ENCODE measurements at places on chromosomes 2 and 18. TPM values are rescaled to one million over a fixed set of nuclear protein-coding genes. Genes with fewer than 3 reads are reported as not detected.

GRCh38 chr2:8684540-8684877, 2.7 kb downstream of the ID2 start:
- no peak for DNase-seq

The FARP2 gene
- 67.0 TPM for total RNA-seq

The COL6A3 gene
- 1.0 TPM for total RNA-seq

DNA sequence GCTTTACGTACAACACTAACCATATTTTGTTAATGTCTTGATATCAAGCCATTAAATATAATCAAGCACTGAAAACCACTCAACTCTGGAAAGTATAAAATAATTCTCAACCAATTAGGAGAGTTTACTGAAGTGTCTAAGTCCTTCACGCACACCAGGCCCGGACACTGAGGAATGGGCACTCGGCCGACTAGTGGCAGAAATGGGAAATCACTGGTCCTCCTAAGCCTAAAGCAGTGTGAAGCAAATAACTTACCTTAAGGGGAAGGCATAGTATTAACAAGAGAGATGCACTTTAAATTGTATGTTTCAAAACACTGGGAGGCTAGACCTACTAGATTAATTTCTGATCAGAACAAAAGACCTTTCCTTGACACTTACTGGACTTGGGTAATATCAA, 45.7 kb downstream of the FAM210A start:
- peak; percentile 18 for DNase-seq

GRCh38 chr2:202104286-202104870, 31.3 kb downstream of the KIAA2012 start:
- peak; percentile 29 for DNase-seq

DNA sequence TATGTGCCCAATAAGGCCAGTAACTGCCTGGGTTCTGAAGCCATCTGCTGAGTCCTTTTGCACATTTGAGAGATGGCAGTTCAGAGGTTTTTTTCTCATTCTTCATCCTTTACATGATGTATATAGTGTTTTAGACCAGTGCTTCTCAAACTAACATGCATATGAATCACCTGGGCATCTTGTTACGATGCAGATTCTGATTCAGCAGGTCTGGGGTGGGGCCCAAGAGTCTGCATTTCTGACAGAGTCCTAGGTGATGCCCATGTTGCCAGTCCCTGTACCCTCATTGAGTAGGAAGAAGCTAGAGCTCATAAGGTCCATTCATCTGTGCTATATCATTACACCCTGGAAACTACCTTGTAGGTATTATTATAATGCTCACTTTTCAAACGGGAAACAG, 3.8 kb downstream of the SMYD5 start:
- DNase-seq = no peak

- DNase-seq = no peak
Observed at GRCh38 chr18:22765896-22766295, 167.2 kb upstream of the RBBP8 start.

- DNase-seq = no peak
Observed at GRCh38 chr2:62844311-62845090, 139.0 kb downstream of the EHBP1 start.

DNA sequence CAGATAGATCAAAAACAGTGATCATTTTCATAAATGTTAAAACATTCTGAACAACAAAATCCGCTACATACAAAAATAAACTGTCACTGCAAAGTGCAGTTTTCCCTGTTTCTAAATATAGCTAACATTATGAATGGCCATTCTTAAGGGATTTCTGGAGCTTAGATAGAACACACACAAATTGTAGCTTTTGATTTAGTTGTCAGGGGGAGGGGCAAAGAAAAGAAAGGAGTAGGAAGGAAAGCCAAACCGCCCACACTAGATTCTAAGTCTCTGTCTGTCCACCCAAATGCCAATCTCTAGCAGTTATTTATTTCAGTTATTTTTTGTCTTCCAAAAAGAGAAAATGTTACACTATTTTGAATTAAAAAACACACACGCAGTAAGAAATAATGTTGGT, 182.4 kb downstream of the CDH2 start:
- DNase-seq = no peak

- DNase-seq = no peak
Observed at GRCh38 chr2:41892476-41892875, 155.3 kb upstream of the PKDCC start.

The ZNF385B gene
- total RNA-seq = 5.5 TPM

- no peak for DNase-seq
Observed at GRCh38 chr2:224440988-224441387, 39.1 kb upstream of the FAM124B start.

- no peak for DNase-seq
Observed at GRCh38 chr2:64640153-64641044, 13.3 kb downstream of the SERTAD2 start.

- DNase-seq = no peak
Observed at GRCh38 chr2:181314551-181314950, 142.6 kb upstream of the ITGA4 start.

DNA sequence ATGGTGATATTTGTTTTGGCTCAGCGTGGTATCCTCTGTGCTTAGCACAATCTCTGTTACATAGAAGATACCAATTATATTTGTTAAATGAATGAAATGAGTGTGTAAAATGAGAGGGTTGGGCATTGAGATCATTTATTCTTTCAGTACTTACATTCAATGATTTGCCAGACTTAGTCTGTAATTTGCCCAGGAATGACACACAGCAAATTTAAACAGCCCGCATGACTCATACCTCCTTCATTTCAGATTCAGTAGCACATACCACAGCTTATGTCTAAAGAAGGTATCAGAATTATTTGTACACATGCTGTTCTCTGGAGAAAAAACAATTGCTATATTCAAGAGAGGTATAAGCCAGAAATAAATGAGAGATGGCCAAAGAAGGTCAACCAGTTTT, 37.0 kb downstream of the KLHL14 start:
- DNase-seq = no peak

DNA sequence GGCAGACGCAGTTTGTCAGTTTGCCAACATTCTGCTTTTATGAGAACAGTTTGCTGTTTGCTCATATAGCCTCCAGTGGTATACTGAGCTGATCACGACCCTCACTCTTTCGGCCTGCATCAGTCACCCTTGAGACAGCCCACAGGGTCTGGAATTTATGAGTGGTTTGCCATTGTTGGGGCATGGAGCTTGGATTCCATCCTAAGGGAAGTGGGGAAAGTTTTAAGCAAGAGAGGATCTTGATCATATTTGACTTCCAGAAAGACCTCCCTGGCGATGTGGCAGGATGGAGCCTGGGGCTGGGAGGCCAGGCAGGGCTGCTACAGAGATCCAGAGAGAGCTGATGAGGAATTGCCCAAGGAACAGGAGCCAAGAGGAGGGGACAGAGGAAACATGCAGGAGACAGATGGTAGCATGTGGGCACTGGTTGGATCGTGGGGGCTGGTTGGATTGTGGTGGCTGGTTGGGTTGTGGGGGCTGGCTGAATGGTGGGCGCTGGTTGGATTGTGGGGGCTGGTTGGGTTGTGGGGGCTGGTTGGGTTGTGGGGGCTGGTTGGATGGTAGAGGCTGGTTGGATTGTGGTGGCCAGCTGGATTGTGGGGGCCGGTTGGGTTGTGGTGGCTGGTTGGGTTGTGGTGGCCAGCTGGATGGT, 27.3 kb upstream of the GPR17 start:
- no peak for DNase-seq

GRCh38 chr18:48800876-48801727, 149.7 kb downstream of the SMAD7 start:
- DNase-seq = no peak

The MCEE gene
- total RNA-seq = 14.4 TPM

DNA sequence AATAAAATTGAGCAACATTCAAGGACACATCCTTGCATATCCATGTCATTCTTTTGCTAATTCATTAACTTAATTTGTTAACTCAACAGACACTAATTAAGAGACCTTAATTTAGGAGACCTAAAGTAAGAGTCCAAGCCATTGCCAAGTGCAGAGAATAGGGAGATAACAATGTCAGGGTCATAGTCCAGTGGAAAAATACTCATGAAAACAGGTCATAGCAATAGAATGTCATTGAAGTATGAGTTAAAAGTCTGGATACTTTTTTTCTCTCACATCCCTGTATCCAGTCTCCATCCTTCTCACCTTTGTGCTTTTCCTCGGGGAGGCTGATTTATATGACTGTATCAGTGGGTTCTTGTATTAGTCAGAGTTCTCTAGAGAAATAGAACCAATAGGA, 26.6 kb upstream of the DPP4 start:
- DNase-seq = no peak

DNA sequence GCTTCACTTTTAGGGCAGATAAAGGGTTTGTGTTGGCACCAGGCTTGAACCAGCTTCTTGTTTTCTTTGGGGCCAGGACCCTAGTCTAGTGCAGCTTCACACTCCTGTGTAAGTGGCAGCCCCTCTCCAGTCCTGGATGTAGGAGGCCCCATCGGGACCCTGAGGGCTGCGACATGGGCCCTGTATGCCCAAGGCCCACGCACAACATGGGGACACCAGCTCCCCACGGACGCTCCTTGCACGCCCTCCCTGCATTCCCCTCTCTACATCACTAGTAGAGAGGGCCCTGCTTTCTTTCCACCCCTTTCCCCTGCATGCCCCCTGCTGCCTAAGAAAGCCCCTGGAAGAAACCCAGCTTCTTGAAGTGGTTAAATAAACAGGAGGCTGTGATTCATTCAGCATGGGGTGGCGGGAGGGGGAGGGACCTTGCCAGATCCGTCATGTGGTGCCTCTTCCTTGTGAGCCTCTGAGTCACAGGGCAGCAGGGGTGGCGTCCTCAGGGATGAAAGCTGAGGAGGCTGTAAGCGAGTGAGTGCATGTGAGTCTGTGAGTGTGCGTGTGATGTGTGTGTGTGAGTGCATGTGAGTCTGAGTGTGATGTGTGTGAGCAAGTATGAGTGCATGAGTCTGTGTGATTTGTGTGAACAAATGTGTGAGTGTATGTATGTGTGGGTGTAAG, 42.5 kb downstream of the COPS8 start:
- DNase-seq = no peak

The IL36G gene
- not detected for total RNA-seq

GRCh38 chr2:12978066-12978835, 261.5 kb downstream of the TRIB2 start:
- no peak for DNase-seq

- DNase-seq = no peak
Observed at GRCh38 chr2:163155279-163155883, 316.8 kb upstream of the KCNH7 start.

DNA sequence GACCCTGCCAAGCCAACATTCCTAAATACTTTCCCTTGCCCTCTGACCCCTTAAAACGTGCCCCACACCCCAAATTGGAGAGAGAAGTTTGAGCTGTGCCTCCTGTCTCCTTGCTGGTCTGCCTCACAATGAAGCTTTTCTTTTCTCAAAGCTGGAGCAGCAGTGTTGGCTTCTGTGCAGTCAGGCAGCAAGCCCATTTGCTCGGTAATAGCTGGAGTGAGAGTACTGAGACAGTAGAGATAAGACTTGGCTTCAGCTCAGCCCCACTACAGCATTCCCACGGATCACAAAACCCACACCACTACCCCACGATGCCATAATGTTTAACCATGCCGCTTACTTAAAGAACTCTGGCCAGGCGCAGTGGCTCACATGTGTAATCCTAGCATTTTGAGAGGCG, 73.0 kb downstream of the NCAPH start:
- no peak for DNase-seq

- no peak for DNase-seq
Observed at GRCh38 chr2:202361108-202361507, 15.0 kb upstream of the BMPR2 start.

The TMEM178A gene
- 28.7 TPM for total RNA-seq

The CFAP65 gene
- total RNA-seq = 0.67 TPM

DNA sequence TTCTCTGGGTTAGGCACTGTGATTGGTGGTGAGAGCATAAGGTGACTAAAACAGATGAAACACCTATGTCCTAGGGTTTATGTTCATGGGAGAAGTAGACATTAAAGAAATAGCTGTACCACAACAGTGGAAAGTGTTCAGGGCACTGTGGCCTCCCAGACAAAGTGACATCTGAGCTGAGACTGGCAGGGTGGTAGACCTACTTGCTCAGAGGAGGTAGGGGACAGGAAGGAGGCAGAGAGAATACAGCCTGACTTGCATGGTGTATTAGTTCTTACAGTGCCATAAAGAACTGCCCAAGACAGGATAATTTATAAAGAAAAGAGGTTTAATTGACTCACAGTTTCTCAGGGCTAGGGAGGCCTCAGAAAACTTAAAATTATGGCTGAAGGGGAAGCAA, 82.6 kb downstream of the MAPRE2 start:
- no peak for DNase-seq

GRCh38 chr18:49560624-49561288, 1.1 kb upstream of the LIPG start:
- DNase-seq = peak; percentile 27

DNA sequence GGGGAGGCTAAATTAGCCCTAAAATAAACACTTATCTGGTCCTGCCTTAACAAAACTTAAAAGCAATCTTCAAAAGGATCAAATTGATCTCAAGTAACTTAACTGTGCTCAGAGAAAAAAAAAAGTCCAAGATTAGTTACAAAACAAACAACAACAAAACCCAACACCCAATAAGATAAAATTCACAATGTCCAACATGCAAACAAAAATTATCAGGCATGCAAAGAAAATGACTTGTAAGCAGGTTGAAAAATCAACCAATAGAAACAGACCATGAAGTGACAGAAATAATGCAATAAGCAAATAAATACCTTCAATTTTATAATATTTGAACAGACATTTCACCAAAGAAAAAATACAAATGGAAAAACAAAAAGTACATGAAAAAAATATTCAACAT, 4.0 kb upstream of the REEP1 start:
- DNase-seq = no peak

GRCh38 chr2:24820175-24820513, 26.9 kb downstream of the CENPO start:
- no peak for DNase-seq

The RAB17 gene
- 49.9 TPM for total RNA-seq

The KLHL29 gene
- total RNA-seq = 4.4 TPM

- no peak for DNase-seq
Observed at GRCh38 chr18:22504251-22505030, 86.7 kb upstream of the CTAGE1 start.

- DNase-seq = no peak
Observed at GRCh38 chr18:75517286-75517685, 89.8 kb upstream of the SMIM21 start.

GRCh38 chr2:188380280-188380679, 88.6 kb downstream of the GULP1 start:
- no peak for DNase-seq

DNA sequence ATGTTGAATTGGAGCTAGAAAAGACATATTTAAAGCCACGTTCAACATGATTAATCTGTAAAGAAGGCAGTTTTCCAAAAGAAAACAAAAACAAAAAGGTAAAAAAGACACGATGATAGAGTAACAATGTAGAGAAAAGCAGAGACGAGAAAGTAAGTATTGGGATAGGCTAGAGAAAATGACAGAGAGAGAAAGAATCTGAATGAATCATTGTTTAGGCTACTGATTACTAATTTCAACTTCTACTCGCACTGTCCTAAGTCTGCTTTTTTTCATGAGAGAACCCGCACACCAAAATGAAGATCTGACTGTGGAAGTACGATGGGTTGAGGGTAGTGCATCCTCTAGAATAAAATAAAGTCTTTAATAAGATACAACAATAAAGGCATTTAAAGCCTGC, 1599.2 kb upstream of the TMEFF2 start:
- no peak for DNase-seq

All from progenitor cell of endocrine pancreas (in vitro differentiated cells).